ENCODE measurements at places on chromosomes 11 and 22. TPM values are rescaled to one million over a fixed set of nuclear protein-coding genes. Genes with fewer than 3 reads are reported as not detected.

DNA sequence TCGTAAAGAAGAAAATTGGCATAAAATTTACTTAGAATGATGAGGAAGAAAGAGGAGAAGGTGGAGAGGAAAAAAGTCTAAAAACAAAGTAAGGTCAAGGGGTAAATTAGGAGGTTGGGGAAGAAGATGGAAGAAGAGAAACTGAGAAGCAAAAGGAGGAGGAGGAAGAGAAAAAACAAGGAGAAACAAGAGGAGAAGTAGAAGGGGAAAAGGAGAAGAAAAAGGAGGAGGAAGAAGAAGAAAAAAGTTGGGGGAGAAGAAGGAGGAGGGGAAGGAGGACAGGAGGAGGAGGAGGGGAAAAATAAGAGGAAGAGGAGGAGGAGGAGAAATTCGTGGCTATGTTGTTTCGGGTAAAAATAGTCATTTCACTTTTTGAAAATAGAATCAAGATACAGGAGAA, 42.4 kb downstream of the IL10RA start:
- DNase-seq = no peak

- DNase-seq = no peak
Measured at GRCh38 chr11:92050305-92050704, 174.3 kb upstream of the FAT3 start.

The GLYAT gene
- 185 TPM for polyA plus RNA-seq

The NCAPH2 gene
- polyA plus RNA-seq = 39.4 TPM

The MACROD1 gene
- polyA plus RNA-seq = 19.8 TPM

The OR6A2 gene
- polyA plus RNA-seq = not detected

GRCh38 chr11:33525789-33526188, 174.8 kb downstream of the C11orf91 start:
- DNase-seq = no peak

DNA sequence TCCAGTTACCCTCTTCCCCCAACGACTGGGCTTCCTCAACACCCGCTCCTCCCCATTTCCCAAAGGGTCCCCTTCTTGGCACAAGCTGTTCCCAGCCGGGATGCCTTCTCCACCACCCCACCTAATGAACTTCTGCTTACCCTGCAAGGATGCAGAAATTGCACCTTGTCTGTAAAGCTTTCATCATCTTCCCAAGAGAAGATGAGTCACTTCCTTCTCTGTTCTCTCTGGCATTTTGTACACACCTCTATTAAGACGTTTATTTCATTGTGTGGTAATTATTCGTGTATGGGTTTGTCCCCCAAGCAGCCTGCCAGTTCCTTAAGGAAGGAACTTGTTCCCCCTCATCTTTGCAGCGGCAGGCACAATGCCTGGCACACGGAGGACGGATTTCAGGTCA, 351.1 kb downstream of the CADM1 start:
- no peak for DNase-seq

- no peak for DNase-seq
Measured at GRCh38 chr22:46976143-46976542, 213.7 kb downstream of the TBC1D22A start.

GRCh38 chr11:89161949-89162348, 15.7 kb upstream of the TYR start:
- no peak for DNase-seq

- no peak for DNase-seq
Measured at GRCh38 chr11:95503047-95503446, 272.0 kb upstream of the SESN3 start.

DNA sequence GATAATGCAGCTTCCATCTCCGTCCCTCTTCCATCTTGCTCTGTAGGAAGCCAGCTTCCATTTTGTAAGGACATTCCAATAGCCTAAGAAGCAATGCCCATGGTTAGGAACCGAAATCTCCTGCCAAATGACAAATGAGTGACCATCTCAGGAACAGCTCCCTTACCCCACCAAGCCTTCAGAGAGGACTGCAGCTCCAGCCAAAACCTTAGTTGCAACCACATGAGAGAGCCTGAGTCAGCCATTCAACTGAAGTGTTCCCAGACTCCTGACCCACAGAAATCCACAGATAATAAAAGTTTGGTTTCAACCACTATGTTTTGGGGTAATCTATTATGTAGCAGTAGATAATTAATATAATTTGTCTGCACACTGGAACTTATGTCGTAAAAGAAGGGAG, 51.7 kb upstream of the LDLRAD3 start:
- no peak for DNase-seq

The DDI1 gene
- not detected for polyA plus RNA-seq

DNA sequence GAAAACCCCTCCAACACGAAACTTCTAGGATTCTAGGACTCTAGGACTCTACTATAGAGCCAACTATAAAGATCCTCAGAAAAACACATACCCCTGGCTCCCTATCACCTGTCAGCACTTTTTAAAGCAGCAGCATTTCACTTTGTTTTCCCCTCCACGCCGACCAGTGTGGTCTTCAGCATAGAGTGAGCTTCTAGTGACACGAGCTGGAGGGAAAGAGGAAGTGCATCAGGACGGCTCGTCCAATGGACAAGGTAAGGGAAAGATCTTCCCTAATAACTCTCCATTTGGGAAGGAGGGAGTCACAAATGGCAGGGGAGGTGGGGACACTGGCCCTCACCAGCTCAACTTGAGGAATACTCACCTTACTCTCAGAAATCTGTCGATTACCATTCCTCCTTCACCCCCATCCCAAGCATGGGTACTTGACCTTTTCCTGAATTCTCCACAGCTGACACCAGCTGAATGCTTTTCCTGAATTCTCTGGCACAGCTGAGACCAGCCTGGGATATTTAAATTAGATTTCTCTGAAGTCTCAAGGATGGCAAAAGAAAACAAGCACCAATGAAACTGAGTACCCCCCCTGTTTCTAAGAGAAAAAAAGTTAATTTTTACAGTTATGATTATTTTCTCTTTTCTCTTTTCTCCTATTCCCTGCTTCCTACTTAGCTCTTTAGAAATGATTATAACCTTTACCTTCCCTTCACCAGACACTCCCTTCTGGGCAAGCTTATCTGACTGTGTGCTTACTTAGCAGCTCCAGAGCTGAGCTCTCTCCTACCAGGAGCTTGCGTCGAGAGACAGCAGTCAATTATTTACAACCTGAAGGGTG, 33.3 kb upstream of the NNMT start:
- DNase-seq = no peak

The PIH1D2 gene
- 10.8 TPM for polyA plus RNA-seq

The NXPE4 gene
- polyA plus RNA-seq = not detected

GRCh38 chr22:38313384-38313955, 3.8 kb downstream of the CSNK1E start:
- no peak for DNase-seq

The KRTAP5-2 gene
- polyA plus RNA-seq = not detected

The DNAJC24 gene
- 21.1 TPM for polyA plus RNA-seq

The SCGB1D2 gene
- polyA plus RNA-seq = 2.3 TPM

DNA sequence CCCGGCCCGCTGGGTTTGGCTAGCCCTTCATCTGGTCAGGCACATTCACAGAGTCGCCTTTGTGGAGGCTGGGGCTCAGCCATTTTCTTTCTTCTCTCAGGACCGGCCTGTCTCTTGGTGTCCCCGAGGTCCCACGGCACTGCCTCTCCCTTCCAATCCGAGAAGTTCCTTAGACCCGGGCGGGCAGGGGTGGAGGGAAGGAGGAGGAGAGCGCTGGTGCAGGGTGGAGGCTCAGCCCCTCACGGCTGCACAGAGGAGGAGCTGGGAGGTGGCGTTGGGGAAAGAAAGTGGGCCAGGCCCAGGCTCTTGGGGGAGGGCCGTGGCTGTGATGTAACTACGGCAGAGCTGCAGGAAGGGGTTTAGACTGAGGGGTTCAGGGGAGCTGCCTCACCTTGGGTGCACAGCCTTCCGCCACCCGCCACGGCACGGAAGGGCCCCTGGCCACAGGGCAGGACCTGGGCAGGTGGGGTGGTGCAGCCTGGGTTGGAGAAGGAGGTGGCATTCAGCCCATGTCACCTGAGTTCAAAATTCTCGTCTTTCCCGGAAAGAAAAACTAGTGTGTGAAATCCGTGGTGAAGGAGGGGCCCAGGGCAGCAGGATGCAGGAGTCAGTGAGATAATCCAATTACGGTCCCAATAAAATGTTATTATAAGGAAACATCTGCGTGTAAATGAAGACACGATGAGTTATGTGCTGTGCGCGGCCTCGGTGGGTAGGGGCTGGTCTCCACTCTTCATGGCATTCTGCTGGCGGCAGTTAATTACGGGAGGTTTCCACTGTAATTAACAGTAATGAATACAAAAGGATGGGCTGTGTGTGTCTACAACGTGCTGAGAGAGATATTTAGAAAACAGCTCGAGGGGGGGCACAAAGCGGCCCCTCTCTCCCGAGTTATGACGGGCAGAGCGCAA, 1.7 kb downstream of the BRSK2 start:
- DNase-seq = no peak

GRCh38 chr22:28773461-28773867, 969 bp downstream of the CCDC117 start:
- no peak for DNase-seq

GRCh38 chr11:23563591-23563990, 703.3 kb upstream of the CCDC179 start:
- no peak for DNase-seq

The GAL gene
- polyA plus RNA-seq = not detected

DNA sequence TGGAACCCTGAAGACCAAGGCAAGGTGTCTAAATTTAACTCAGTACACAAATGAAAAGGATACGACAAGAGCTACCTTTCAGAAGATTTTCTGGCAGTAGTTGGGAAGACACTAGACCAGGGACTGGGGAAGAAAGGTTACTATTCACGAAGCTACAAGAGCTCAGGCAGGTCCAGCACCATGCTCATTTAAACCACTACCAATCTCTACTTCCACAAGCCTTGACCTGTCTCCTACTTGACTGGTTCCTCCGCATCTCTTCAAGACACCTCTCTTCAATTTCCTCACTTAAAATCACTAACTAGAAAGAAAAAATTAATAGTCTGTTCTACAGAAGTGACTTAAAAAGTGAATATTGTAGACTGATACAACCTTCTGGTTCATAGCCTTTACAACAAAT, 22.9 kb downstream of the TCF20 start:
- DNase-seq = no peak

GRCh38 chr11:61873588-61874376, 17.6 kb downstream of the FADS3 start:
- no peak for DNase-seq

- DNase-seq = no peak
Measured at GRCh38 chr22:46761017-46761416, 1.4 kb upstream of the TBC1D22A start.

GRCh38 chr11:132055296-132055695, 684.9 kb downstream of the NTM start:
- no peak for DNase-seq

DNA sequence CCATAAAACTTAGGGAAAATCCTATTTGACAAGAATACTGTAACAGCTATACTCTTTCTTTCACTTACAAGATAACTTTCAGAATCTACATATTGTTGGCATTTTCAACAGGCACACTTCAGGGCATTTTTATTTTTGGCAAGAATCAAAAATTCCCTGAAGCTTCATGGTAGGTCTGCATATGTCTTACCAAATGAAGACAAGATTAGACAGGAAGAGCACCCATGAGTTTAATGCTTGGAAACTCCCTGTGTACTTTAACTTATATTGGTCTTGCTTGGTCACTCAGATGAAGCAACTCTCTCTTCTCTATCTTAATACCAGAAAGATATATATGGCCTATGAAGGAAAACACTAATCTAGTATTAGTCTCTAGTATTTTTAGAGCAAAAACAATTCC, 137.7 kb downstream of the ATG16L2 start:
- DNase-seq = no peak

DNA sequence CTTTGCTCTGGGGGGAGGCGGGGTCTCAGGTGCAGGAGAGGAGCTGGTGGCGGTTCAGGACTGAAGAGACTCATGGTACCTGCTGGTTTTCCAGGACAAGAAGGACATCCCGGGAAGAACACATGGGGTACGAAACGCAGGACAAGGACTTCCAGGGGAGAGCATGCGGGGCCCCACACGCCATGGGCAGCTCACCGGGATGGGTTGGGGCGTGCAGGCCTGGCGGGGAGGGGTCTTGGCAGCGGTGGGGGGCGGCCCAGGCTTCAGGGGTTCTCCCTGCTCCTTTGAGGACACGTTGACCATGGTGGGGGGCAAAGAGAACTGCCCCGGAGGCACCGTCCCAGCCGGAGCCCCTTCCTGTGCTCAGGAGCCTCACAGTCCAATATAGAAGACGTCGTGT, 673.2 kb downstream of the BRD1 start:
- no peak for DNase-seq

Data from right renal cortex interstitium (tissue), 3 donors.